ENCODE measurements at places on chromosomes 7 and 10.

DNA sequence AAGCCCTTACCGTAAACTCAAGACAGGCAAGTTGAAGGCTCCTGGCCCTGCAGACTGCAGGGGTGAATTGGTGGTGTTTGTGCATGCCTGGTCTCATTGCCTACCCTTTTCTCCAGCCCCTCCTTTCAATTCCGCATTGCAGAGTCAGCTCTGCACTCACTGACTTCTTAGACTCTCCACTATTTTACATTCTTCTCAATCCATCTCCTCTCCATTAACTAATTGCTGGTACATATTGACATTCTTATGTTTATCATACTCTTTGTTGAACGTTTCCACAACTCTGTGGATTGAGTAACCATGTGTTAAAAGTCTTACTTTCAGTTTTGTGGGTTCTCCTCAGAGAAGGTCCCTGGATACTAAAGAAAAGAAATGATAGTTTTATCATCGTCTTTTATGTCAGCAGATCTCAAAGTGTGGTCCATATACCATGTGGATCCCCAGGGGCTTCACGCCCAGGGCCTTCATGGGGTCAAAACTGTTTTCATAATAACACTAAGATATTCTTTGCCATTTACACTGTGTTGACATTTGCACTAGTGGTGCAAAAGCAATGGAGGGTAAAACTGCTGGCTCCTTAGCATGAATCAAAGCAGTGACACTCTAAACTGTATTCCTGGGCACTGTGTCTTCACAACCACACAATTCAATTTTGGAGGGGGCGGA lies 135.4 kb upstream of the FZD1 start:
- DNase-seq = no peak

- no peak for DNase-seq
Observed at GRCh38 chr7:78862411-78862900, 591.0 kb downstream of the MAGI2 start.

- DNase-seq = no peak
Observed at GRCh38 chr7:107158028-107158427, 10.8 kb upstream of the HBP1 start.

GRCh38 chr10:7473474-7473873 lies 62.6 kb upstream of the SFMBT2 start:
- no peak for DNase-seq

DNA sequence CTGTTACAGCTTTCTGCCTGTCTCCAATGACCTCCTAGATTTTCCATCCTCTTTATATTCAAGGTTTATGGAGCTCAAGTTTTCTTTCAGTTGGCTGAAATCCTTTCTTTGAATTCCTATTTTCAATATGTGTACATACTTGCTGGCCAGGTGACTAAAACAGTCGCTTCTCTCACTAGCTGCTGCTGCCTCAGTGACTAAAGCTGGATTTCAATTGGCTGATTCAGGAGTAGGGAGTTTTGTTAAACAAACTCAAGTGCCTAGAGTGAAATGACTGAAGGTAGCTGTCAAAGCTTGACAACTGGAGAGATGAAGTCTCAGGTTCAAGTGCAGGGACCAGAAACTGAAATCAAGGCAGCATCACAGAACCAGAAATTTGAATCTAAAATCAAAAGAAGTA lies 6.7 kb upstream of the POLR1F start:
- no peak for DNase-seq
